Activated CD4-positive, alpha-beta T cell treated with anti-CD3 and anti-CD28 coated beads, Interleukin-2, amount 50 U/mL, for 48 hours (primary cell): ENCODE measurements at places on chromosomes 6 and 20.

DNA sequence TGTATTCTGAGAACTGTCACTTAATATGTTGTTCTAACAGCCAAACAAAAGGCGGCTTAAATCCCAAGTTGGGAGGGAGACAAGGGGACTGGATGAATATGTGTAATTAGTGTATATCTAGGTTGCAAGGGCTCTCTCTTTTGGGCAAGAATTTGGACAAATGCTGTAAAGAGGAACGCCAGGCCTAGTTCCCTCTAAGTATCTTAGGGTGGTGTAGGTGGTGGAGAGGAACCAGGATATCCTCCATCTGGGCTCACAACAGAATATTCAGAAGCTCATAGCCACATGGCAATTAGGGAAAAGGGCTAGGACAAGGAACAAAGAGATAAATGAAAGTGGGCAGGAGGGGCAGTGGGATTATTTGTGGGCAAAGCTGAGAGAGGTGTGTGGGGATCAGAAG, 149.5 kb downstream of the LRFN2 start:
- no peak for DNase-seq

DNA sequence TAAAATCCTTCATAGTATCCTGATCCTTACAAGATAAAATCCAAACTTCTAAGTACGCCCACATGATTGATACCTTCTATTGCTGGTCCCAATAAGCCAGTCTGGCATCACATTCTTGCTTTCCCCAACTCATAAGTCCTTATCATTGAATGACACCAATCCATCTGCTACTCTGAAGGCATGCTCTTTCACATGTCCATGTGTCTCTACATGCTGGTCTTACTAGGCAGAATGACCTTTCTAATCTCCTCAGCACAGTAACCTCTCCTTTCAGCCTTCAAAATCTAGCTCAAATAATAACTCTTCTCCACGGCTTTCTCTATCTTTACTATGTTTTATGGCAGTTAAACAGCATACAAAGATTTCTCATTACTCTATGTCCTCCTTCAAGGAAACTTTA, 71.1 kb downstream of the ASCC3 start:
- no peak for DNase-seq

GRCh38 chr6:29651413-29652197, 5.3 kb upstream of the MOG start:
- DNase-seq = no peak

DNA sequence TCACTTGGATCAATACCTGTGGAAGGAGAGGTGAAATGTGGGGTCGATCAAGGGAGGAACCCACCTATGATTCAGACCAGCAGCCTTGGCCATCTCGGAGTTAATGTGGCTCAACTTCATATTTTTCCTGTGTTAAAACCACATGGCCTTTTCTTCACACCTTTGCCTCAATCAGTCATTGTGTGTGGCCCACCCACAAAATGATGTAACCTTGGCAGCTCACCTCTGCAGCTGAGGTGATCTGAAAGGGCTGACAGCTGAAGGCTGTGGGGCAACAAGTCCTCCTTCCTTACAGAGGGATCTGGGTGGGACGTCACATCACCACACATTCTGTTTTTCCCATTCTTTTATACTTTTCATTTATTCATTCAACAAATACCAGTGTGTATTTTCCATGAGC, 357.1 kb upstream of the HSF2 start:
- DNase-seq = no peak

GRCh38 chr6:42136508-42137193, 5.8 kb downstream of the C6orf132 start:
- DNase-seq = peak; percentile 43

DNA sequence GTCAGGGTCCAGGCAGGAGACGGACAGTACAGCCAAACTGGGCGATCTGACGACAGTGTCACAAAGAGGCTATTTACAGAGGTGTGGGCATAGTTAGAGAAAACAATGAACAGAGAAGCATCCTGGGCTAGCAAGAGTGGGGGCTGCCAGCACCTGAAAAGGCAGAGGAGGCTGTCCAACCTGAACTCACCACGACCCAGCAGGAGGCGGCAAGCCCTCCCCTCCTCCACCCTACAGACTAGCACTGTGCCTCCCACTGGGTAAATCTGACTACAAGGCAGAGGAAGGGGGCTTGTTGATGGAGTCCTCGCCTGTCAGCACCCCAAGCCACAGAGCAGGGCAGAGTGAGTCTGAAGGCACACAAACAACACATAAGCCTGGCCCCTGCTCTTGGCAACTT, 52.8 kb upstream of the CDYL start:
- DNase-seq = no peak

DNA sequence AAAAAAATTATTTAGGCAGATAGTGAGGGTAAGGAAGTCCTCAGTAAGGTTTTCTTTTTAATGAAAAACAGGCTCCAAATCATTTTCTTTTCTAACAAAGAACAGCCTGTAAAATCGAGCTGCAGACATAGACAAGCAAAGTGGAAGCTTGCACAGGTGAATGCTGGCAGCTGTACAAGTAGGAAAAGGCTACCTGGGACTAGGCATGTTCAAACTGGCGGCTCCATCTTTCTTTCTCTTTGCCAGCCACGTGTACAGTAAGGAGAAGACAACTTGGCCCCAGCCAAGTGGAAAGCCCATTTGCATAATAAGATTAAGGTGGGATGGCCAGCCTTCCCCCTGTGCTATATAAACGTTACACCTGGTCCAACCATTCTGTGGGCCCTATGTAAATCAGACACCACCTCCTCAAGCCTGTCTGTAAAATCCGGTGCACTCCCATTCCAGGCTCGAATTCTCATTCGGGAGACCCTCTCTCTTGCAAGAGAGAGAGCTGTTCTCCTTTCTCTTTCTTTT, 27.0 kb upstream of the SLC2A12 start:
- DNase-seq = no peak

GRCh38 chr20:60060006-60060557, 101.9 kb downstream of the CDH26 start:
- no peak for DNase-seq

DNA sequence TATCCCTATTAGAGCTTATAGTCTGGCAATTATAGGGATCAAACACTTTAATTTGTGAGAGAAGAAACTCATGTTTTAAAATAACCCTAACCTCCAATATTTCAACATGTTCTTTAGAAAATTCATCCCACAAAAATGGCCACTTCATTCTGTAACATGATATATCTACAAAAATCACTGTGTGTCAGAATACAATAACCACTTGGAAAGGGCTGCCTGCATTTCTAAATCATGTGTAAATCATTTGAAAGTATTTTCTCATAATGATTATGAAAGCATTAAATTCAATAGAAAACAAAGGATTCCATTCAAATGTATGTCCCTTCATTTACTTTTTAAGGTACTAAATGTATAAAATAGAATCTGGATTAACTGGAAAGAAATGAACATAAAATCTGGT, 101.4 kb upstream of the NHSL1 start:
- DNase-seq = no peak

DNA sequence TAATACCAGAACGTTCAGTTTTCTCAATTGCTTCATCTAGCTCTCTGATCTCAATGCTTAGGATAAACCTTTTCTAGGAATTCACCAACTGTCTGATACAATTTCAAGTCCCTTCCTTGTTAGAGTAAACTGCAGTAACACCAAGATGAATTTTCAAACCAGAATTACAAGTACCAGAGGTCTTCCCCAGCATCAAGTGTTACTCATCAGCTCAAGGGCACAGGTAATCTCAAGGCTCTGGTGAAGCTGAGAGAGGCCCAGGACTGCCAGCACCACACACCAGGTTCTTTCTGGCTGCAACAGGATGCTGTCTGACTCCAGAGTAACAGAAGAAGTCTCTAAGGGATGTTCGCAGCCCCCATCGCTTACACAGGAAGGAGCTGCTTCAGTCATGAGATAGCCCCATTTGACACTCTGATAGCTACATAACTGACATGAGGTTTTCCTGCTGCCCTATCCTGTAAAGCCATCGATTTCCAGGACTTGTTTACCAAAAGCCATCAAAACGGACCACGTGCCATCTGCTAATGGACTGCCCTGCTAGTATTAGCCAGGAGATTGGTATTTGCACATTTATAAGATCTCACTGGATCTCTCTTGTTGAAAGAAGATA, 549.4 kb downstream of the UTRN start:
- no peak for DNase-seq

GRCh38 chr6:53627391-53628218, 38.0 kb downstream of the KLHL31 start:
- DNase-seq = no peak

DNA sequence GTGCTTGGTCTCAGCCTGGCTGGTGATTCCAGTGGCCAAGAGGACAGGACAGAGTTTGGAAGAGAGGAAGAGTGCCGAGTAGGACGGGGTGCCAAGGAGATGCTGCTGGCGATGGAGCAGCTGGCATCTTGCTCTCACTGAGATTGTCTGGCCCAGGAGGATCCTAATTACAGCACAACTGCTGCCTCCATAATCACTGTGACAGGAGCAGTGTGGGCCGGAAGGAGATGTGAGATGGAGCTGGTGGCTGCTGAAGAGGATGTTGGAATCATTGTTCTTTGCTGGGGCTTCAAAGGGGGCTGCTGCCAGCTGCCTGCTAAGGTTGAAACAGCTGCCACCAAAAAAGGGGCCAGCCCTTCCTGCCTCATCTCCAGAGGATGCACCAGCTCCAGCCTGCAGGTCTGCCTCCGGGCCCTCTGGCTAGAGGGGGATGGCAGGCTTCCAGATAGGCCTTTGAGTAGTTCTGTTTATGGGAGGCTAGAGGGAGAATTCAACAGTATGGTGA, 214.4 kb downstream of the RNF144B start:
- no peak for DNase-seq

- no peak for DNase-seq
These were observed 116.6 kb upstream of the LGSN start for GRCh38 chr6:63436356-63436755.

DNA sequence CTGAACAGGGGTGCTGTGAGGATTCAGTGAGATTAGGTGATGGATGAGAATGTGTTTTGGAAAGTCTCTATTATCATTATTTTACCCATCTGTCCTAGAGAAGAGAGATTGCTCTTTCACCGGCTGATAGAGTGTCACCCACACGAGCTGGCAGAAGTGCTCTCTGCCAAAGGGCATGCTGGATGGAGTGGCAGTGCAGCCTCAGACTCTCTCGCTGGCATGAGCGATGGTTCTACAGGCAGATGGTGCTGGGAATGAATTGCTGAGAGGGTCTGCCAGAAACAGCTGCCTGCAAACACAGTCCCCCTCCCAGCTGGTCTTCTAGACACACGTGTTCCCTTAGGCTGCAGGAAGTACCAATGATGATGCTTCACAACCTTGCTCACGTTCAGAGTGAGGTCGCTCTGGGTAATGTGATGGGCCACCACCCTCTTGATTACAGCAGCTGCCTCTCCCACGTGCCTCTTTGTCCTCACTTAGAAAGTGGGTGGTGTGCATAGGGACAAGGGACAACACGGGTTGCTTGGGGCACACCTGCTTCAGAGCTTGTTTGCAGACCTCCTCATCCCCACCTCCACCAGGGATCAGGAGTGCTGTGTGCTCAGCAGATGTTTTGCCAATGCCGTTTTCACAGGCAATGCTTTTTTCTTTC, 84.7 kb downstream of the FOXA2 start:
- DNase-seq = no peak

DNA sequence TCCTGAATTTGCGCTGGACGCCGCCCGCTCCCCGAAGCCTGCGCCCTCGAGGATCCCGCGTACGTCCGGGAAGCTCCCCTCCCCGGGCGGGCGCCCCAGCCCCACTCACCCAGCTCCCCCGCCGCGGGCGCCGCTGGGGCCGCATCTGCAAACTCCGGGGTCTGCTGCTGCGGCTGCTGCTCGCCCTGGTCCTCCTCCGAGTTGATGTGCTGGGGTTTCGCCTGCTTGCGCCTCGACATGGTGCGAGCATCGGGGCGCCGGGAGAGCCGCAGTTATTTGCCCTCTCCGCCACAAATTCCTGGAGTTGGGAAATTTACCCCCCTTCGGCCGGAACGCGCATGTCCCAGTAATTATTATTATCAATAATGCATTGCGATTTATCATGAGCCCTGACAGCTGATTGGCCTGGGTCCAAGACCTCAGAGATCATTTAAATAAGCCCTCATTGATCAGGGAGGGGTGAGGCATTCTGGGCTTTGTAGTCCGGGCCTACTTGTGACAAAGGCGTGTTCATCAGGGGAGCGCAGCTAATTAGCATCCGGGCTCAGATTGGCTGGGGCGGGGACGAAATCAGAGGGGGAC, at the start of gene SALL4:
Gene SALL4, minus strand, starts transcription at position 352 of the 582 bp plus-strand sequence. Its CDS starts 113 bp downstream, at position 239.
- no peak for DNase-seq

DNA sequence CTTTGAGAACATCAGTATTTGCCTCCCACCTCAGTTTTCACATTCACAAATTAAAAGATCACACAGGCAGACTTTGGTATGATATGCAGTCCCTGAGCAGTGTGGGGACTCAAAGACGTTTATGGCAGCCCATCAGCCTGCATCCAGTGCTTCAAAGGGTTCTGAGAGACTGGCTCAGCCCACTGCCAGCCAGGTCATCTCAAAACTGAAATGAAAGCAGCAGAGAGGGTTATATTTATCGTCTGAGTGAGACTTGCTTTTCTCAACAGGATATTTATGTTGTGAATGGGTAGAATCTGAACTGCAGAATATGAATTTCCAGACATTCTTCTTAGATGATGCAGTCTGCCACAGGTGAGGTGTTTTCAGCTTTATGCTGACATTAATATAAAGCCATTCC, 159.8 kb downstream of the NRN1 start:
- no peak for DNase-seq

GRCh38 chr6:38034274-38034914, 214.9 kb downstream of the ZFAND3 start:
- DNase-seq = no peak

GRCh38 chr20:37388831-37389230, 42.9 kb downstream of the SRC start:
- DNase-seq = no peak

DNA sequence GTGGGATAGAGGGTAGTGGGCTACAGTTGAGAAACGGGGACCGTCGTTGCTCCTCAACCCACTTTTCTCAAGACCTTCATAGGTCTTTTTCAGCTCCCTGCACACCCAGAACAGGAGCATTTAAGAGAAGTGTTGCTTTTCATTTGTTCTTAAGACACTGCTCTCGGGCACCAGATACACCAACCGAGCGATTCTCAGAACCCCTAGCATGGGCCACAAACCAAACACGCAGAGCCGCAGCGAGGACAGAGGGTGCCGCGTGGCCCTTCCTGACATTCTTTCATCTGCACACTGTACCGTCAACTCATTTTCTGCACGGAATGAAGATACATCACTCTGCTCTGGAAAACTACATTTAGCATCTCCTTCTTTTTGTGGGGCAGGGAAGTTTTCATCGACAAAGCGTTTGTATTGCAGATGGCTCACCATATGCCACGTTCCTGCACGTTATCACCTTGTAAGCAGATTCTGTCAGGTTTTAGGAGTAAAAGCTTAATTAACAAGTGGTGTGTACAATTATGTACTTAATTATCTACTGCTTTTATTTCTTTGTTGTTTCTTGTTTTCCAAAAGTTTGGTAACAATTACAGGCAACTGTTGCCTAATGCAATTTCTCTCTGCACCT, 70.4 kb upstream of the MLN start:
- DNase-seq = no peak

DNA sequence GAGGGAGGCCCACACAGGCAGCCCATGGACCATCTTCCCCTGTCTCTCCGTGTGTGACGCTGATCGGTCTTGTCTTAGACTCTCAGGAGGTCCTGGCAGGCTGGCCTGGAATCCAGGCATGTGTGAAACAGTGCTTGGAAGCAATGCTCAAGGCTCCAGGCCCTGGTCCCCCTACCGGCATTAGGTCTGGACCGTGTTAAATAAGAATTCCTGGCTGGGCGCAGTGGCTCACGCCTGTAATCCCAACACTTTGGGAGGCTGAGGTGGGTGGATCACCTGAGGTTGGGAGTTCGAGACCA, 13.0 kb downstream of the IP6K3 start:
- no peak for DNase-seq

- no peak for DNase-seq
These were observed 67.6 kb upstream of the MPC1 start for GRCh38 chr6:166450167-166450873.
